ENCODE measurements at places on chromosomes 6 and 20. TPM values are rescaled to one million over a fixed set of nuclear protein-coding genes. Genes with fewer than 3 reads are reported as not detected.

COL21A1 gene
- total RNA-seq = not detected

CLIC1 gene
- 498 TPM for total RNA-seq

GRCh38 chr6:88120635-88121034 is 45.5 kb downstream of the CNR1 start:
- no peak for DNase-seq

DNA sequence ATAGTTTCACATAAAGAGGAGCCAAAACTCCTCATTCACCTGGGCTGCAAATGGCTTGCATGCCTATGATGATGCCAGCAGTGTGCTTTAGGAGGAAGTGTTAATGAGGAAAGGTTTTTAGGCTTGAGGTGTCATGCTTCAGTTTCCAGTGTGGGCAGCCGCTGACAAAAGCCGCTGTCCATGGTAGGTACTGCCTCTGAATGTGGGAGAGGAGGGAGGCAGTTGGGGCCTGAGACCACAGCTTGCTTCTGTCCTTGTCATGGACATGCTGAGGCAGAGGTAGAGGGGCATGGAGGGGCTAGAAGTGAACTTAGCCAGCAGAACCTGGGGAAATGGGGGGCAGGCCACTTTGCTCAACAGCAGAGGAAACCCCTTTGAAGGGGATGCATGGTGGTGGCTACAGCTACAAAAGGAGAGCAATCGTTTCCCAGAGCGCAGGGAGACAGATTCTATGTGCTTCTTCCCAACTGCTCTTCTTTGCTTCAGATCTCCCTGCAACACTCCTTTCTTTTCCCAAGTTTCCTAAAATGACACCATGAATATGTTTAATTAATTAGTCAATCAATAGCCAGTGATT is 372.1 kb upstream of the CNR1 start:
- no peak for DNase-seq

- no peak for DNase-seq
Measured at GRCh38 chr6:43644940-43645612, at the start of gene RSPH9. TSS of gene RSPH9 (plus strand) at chr6:43645036. CDS start at chr6:43645099, 63 bp downstream.

DNA sequence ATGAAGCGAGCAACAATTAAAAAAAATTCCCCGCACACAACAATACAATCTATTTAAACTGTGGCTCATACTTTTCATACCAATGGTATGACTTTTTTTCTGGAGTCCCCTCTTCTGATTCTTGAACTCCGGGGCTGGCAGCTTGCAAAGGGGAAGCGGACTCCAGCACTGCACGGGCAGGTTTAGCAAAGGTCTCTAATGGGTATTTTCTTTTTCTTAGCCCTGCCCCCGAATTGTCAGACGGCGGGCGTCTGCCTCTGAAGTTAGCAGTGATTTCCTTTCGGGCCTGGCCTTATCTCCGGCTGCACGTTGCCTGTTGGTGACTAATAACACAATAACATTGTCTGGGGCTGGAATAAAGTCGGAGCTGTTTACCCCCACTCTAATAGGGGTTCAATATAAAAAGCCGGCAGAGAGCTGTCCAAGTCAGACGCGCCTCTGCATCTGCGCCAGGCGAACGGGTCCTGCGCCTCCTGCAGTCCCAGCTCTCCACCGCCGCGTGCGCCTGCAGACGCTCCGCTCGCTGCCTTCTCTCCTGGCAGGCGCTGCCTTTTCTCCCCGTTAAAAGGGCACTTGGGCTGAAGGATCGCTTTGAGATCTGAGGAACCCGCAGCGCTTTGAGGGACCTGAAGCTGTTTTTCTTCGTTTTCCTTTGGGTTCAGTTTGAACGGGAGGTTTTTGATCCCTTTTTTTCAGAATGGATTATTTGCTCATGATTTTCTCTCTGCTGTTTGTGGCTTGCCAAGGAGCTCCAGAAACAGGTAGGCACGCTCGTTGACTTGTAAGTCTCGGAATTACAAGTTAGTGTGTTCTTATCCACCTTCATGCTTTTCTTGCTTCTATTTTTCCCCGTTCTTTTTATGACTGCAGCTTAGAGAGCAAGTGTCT is at the start of gene EDN1:
Gene EDN1, plus strand, starts transcription at position 429 of the 888 bp plus-strand sequence. Its CDS starts 269 bp downstream, at position 698.
- no peak for DNase-seq

- no peak for DNase-seq
Measured at GRCh38 chr6:74333406-74333805, 637.4 kb downstream of the CD109 start.

GRCh38 chr20:59735917-59736316 is 131.6 kb downstream of the PHACTR3 start:
- DNase-seq = no peak

DNA sequence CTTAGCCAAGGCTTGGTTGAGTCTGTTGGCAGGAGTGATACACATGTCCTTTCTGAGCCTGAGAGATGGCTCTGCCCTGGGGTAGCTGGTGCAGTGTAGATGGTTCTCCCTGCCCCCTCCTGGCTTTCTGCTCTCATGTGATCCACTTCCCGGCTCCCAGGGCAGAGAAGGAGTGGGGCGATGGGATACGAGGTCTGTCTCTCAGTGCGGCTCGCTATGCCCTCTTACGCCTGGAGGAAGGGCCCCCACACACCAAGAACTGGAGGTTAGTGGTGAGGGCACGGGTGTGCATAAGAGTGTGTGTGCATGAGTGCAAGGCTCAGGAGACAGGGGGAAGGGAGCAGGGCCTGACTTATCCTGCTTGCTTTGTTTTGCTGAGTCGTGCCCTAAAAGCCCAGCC is 18.8 kb downstream of the SLC12A5 start:
- no peak for DNase-seq

DNA sequence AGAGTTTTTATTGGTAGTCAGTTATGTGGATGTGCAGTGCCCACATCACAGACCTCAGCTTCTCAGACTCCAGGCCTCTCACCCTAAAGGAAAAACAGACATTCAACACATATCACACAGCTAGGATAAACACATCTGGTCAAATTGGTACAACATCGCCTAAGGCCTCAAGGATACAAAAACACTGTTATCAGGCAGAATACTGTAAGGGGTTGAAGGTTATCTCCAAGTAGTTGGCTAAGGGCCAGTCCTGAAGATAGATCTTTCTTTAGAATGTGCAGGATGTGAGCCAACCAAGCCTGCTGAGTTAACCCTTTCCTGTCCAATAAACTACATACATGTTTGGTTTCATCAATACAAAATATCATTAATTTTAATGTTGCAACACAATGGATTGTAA is 308.4 kb upstream of the GJE1 start:
- DNase-seq = no peak

DNA sequence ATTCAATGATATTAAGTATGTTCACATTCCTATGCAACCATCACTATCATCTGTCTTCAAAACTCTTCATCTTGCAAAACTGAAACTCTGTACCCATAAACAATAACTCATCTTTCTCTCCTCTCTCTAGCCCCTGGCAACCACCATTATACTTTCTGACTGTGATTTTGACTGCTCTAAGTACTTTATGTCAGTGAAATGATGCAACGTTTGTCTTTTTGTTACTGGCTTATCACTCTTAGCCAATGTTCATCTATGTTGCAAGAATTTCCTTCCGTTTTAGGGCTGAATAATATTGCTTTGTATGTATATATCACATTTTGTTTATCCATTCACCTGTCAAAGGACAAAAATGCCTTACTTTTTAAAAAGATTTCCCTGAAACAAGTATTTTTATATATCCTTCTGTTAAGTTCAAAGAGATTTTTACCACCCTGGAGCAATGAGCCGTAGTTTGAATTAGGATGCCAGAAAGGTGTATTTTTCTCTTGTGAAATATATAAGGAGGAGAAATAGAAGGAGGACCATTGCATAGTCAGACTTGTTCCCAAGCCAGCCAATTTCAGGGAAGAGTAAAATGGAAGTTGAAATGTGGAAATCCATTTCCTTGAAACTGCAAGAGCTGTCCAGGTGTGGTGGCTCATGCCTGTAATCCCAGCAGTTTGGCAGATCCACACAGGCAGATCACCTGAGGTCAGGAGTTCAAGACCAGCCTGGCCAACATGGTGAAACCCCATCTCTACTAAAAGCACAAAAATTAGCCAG is 4.0 kb upstream of the CGAS start:
- DNase-seq = no peak
